ENCODE measurements at places on chromosomes 6 and 20. TPM values are rescaled to one million over a fixed set of nuclear protein-coding genes. Genes with fewer than 3 reads are reported as not detected.

The SLC22A1 gene
- 4.5 TPM for total RNA-seq

- no peak for DNase-seq
Measured at GRCh38 chr20:58619077-58619863, 31.8 kb upstream of the STX16 start.

DNA sequence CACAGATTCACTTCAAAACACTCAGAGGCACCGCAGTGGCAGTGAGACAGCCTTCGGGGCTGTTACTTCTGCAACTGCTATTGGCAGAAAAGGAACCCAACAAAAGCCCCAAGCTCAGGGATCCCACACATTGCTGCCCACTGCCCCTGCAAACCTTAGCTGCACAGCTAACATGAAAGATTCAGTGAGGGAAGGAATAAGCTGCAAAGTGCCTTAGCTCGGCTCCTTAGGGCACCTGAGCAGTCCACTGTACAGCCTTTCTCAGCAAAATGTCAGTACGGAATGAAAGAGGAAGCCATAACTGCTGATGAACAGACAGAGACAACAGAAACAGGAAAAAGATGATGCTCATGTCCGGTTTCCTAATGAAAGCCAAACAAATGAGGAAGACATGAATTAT, 179.7 kb upstream of the SHLD1 start:
- DNase-seq = no peak

The PSORS1C1 gene
- 11.0 TPM for total RNA-seq

- no peak for DNase-seq
Measured at GRCh38 chr20:63980317-63980805, 571 bp upstream of the PRPF6 start.

The PACRG gene
- total RNA-seq = not detected

The SEMG2 gene
- not detected for total RNA-seq

DNA sequence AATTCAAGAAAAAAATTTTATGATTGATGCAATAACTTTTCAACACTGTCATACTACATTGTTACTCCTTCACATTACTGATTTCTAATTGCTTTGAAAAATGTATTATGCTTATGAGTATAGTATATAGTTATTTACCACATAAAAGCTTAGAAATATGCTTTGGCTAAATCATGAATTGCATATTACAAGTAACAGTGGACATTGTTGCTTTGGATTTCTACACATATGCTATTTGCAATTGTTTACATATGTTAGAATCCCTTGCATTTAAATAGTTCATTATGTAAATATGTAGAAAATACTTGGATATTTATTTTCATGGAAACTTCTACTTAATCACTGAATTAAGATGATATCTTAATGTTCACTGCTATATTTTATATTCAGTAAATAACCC, 577.5 kb downstream of the QKI start:
- no peak for DNase-seq

DNA sequence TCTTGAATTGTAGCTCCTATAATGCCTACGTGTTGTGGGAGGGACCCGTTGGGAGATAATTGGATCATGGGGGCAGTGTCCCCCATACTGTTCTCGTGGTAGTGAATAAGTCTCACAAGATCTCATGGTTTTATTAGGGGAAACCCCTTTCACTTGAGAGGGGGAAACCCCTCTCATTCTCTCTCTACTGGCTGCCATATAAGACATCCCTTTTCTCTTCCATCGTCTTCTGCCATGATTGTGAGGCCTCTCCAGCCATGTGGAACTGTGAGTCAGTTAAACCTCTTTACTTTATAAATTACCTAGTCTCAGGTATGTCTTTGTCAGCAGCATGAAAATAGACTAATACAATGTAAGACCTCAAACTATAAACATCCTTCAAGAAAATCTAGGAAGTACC, 23.1 kb downstream of the PAQR8 start:
- DNase-seq = no peak

- DNase-seq = no peak
Measured at GRCh38 chr20:59603781-59604541, at the start of gene PHACTR3. PHACTR3 (plus strand) TSS chr20:59604540; CDS start chr20:59605015, 475 bp downstream.

DNA sequence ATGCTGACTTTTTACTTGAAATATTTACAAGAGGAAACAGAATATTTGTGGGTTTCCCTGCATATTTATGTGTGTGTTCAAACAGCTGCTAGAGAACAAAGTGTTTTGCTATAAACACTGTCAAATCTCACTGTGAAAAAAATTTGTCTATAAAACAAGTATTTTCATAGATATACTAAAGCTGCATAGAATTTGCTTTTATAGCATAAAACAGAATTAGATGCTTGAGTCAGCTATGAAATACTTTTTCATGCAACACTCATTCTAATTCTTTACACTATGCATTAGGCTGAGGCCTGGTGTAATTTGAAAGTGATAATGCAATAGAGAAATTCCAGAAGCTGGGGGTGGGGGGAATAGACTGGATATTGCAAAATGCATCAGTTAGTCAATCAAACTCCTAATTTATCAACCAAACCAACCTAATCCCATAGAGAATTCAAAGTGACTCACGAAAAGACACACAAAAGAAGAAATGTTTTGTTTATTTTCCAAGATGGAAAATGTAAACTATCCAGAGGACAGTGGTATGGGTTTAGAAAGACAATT, 148.2 kb downstream of the LAMA2 start:
- no peak for DNase-seq

DNA sequence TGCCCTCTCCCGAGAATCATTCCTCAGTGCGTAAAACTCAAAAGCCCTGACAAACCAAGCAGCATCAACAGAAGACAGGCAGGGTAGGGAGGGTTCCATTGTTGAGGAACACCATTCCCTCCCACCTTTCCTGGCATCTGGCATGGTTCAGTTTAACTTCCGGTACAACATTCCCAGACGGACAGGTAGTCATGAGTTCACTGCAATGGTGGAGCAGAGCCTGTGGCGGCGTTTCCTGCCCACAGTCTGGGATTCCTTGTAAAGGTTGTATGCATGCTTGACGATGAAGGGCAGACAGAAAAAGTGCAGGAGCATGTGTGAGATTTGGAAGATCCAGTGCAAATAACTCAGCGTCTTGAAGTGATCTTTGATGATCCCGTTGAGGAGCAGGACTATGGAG, 42.3 kb downstream of the PIM1 start:
- DNase-seq = no peak

The POU5F1 gene
- total RNA-seq = 32.7 TPM

GRCh38 chr6:3549314-3549940, 92.6 kb upstream of the SLC22A23 start:
- DNase-seq = no peak

DNA sequence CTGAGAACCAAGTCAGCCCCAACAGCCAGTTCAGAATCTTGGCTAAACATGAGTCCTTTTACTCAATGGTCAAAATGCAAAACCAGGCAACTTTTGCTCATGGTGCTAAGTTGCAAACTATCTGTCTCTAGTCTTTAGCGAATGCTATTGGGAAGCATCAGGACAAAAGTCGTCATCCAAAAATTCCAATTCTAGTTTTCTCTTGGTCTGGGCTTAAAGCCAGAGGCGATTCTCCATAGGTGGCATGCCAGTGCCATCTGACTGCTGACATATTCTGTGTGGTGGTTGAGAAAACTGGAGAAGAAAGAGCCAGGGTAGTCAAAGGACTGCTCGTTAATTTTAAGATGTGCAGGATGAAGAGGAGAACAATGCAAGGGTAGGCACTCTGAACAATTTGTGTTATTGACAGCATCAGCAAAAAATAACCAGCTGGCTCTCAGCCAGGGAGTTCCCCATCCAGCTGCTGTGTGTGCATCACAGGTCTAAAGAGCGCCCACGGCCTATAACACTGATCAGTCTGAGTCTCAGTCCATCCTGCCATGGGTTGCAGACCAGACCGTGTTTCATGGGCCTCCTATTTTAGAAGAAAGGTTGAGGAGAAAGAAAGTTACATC, 313.6 kb downstream of the ALDH8A1 start:
- DNase-seq = no peak

- DNase-seq = no peak
Measured at GRCh38 chr20:34566978-34567891, 8.7 kb downstream of the MAP1LC3A start.

DNA sequence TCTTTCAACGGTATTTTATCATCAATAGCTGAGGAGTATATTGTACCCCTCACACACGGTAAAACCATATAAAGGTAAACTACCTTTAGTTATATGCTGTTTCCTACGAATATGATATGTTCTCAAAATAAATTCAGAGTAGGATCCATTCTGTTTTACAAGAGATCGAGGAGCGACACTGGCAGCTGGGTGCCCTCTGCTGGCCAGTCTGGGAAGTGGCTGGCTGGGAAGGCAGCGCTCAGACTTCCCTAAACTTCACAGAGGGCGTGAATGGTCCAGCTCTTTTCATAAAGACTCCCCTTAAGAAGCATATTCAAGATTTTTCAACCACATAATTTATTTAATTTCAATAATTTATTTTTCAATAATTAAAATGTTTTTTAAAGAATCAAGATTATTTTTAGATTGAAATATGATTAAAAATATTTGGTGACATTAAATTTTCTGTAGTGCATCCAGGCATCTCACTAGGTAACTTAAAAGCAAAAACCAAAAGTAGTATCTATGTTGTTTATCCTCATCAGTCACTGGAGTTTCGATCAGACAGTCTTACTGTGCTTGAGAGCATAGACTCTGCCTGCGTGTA, 187.5 kb upstream of the PDE10A start:
- peak; percentile 77 for DNase-seq

DNA sequence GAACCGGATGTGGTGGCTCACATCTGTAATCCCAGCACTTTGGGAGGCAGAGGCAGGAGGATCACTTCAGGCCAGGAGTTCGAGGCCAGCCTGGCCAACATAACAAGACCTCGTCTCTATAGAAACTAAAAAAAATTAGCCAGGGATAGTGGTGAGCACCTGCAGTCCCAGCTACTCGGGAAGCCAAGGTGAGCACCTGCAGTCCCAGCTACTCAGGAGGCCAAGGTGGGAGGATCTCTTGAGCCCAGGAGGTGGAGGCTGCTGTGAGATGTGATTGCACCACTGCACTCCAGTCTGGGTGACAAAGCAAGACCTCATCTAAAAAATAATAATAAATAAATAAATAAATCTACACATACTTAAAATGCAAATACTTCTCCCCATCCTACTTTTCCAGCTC, 55.2 kb upstream of the TTPAL start:
- no peak for DNase-seq

- no peak for DNase-seq
Measured at GRCh38 chr20:34235875-34236274, 5.3 kb upstream of the ASIP start.

DNA sequence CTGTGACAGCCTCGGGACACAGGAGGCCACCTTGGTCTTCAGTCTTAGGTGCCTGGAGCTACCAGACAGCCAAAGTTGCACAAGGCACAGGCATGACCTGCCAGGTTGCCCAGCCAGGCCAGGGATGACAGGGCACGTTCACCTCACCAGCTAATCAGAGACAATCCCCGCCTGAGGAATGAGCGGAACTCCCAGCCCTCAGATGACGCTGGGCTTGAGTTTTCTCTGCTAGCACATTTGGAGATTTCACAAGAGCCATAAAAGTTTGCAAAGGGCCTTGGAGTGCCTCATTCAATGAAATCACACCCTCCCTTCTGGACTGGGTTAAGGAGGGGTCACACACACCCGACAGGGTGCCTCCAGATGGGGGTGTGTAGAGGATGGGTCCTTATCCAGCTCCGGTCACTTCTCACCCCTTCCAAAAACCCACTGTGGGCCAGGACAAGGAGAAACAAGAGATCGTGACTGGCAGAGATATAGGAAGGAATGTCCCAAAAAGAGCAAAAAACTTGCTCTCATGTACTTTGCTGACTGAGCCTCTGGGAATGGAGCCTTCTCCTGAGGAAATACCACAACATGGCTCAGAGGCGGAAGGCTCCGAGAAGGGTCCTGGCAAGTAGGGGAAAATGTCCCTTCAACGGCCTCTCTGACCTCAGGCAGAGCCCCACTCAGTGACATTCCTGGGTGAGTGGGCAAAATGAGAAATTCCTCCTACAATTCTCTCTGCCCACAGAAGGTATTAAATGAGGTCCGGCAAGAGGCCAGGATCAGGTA, 121.6 kb downstream of the ISM1 start:
- no peak for DNase-seq

- no peak for DNase-seq
Measured at GRCh38 chr20:10462516-10462915, 27.4 kb downstream of the SLX4IP start.

DNA sequence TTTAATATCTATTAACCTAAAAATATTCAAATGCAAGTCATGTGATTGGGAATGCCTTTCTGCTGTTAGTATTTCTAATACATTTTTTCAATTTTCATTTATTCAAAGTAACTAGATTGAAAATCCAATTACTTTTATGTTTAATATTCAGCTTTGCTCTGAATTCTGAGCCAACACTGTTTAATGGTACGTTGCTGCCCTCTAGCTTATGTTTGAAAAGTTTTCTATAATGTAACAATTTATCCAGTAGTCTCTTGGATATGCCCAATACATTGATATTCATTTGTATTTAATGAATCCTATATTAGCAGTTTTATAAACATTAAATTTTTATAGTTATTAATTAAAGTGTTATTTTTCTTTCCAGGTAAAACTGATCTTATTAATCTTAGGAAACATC, 47.4 kb downstream of the LGSN start:
- peak; percentile 6 for DNase-seq

DNA sequence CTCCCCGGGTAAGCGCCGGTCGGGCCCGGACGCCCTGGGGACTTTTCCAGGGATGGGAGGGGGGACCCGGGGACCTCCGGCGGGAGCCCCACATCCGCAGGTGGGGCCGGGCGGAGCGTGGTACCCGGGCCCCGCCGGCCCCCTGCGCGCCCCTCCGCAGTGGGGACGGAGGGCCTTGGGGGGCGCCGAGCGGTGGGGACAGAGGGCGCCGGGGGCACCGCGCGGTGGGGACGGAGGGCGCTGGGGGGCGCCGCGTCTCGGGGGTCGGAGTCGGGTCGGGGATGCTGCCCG, 270 bp downstream of the PLEKHG1 start:
- DNase-seq = no peak

The CAP2 gene
- 15.7 TPM for total RNA-seq

- no peak for DNase-seq
Measured at GRCh38 chr6:166758136-166758704, 131.2 kb upstream of the RPS6KA2 start.

- DNase-seq = no peak
Measured at GRCh38 chr6:115982453-115982852, 78.2 kb downstream of the FRK start.

The SNAI1 gene
- total RNA-seq = 0.81 TPM

The PROKR2 gene
- total RNA-seq = not detected

DNA sequence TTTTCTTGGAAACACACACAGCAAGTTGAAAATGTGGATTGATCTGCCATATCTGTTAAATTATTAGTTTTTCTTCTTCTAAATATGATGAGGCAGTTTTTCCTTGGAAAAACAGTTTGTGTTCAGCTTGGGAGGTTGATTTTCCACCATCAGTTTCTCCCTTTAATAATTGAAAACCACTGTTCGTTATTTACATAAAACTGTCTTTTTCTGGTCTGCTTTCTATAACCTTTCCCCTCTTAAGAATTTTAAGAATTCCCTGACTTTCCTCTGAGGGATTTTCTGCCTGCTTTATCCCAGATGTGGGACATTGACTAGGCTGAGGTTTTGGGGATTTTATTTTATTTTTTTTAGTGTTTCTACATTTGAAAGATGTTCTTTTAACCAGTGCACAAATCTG, 27.2 kb downstream of the DSE start:
- DNase-seq = no peak

All from Calu3 (cell line).